ENCODE measurements at places on chromosomes 11 and 22.
A peak's percentile ranks its signal among the peaks of the same experiment; 100 is the strongest.

- DNase-seq: no peak
Observed at GRCh38 chr22:30728826-30729225, 34.2 kb downstream of the OSBP2 start.

DNA sequence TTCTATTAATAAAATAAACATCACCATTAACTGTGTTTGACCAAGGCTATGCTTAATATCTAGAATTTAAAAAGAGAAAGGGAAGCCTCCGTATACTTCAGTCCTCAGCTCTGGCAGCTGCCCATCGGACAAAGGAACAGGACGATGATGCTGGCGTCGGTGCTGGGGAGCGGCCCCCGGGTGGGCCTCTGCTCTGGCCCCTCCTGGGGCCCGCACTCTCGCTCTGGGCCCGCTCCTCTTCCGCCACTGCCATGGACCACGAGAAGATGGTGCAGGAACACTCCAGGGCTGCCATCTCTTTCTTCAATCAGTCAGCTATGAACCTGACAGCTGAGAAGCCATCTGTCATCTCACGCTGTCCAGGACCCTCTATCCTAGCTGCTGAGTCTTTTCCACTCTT lies 25.3 kb downstream of the PDHX start:
- DNase-seq: no peak

- peak; percentile 34 for DNase-seq
Observed at GRCh38 chr11:84558085-84558905, 1068.8 kb downstream of the DLG2 start.

DNA sequence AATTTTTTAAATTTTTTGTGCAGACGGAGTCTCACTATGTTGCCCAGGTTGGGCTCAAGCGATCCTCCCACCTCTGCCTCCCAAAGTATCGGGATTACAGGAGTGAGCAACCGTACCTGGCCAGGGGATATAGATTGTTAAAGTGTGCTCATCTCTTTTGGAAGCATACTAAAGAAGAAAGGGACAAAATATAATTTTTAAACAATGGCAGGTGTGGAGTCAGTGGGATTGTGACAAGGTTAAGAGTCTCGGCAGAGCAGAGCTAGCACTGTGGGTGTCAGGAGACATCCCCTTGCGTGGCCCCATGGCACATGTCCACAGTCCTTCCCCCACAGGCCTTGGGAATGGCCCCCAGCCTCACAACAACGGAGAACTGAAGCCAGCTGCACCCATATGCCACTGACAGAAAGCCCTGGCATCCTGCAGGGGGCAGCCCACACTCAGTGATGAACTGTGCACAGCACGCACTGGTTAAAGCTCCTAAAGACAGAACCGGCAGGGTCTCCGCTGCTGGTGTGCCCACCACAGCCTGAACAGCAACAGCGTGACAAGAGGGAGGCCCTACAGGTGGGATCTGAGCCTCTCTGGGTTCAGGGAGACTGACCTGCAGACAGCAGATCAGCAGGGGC lies 29.9 kb downstream of the SERPIND1 start:
- peak; percentile 36 for DNase-seq

DNA sequence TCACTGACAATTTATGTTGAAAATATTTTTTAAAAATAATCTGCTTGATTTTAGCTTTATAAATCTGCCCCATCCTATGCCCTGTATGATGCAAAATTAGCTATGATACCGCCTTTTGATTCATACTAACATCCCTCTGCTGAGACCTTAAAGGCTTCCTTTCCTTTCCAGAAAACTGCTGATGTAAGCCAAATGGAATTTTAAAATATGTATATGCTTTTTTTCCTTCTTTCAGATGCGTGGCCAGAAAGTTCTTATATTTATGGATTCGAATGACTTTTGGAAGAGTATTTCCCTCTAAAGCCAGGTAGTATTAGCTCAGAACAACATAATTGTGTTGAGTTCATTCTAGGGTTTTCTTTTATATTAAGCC lies 34.5 kb downstream of the SFI1 start:
- no peak for DNase-seq

DNA sequence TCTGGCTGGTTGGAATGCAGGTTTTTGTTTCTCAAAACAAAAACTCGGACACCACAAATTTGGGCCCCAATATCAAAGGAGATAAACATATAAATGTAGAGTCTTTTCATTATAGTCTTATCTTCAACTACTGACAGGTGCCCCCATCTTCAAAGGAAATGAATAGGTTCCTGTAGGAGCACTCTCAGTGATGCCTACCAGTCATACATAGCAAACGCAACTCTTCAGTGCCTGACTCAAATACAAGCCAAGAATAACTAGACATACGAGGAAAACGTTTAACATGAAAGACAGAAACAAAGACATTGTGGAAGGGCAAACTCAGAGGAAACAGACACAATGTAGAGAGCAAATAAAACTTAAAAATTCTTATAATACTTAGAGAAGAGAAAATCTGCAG lies 13.9 kb downstream of the KDM4D start:
- DNase-seq: no peak

GRCh38 chr11:110430267-110431050 lies 711 bp downstream of the FDX1 start:
- no peak for DNase-seq

DNA sequence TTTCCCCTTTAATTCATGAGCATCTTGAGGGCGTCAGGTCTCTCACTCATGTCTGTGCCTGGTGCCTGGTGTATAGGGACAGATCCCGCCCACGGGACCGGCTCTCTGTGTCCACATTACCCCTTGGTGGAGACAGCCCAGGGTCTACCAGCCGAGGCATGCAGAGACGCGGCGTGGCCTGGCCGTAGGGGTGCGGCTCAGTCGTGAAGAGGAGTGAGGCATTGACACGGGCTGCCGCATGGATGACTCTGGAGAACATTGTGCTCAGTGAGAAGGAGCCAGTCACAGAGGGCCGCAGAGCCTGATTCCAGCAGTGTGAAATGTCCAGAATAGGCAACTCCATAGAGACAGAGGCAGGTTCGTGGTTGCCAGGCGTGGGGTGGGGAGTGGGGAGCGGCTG lies 209.8 kb downstream of the TBC1D22A start:
- no peak for DNase-seq

DNA sequence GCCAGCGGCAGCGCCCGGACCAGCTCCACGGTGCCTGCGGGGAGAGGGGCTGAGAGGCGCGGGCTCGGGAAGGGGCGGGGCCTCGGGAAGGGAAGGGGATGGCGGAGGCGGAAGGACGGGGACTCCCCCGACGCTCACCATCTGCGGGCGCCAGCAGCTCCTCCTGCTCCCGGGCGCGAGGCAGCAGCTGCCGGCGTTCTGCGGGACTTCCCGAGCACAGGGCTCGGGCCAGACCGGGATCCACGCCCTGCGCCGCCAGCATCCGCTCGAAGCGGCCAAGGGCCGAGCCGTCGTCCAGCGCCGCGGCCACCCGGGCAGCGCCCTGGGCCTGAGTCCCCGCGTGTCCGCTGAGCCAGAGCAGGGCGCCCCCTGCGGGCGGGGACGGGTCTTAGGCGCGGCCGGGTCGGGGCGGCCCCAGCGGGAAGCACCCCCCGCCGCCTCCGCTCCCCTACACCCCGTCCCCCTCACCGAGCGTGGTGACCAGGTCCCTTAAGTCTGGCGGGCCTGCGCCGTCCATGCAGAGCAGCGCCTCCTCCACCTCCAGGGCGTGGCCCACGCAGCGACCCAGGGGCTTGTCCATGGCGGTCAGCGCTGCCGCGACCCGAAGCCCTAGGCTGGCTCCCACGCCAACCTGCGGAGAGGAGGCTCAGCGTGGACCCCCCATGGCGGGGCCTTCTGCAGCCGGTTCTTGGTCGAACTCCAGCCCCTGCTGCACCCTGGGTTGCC lies 873 bp upstream of the SCO2 start:
- DNase-seq: peak; percentile 44

- no peak for DNase-seq
Observed at GRCh38 chr11:45817191-45817590, 12.2 kb downstream of the SLC35C1 start.

- DNase-seq: no peak
Observed at GRCh38 chr22:32311551-32312071, 46.1 kb upstream of the RFPL3 start.

DNA sequence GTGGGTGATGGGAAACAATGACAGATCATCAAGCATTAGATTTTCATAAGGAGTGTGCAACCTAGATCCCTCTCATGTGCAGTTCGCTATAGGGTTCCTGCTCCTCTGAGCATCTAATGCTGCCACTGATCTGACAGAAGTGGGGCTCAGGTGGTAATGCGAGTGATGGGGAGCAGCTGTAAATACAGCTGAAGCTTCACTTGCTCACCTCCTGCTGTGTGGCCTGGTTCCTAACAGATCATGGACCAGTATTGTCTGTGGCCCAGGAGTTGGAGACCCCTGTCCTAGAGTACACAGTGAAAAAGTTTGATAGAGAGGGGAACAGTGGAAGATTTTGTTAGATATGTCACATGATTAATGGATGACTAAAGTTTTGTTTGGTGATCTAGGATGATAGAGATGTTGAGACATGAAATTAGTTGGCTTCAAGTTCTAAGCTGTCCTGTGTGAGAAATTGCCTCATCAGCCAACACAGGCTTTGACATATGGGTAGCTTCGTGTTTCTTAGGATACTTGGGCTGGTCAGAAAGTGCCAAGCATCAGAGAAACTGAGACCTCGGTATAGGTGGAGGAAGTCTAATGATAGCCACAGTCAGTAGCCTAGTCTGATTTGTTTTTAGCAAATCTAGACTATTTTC lies 47.4 kb downstream of the ARHGEF12 start:
- no peak for DNase-seq

DNA sequence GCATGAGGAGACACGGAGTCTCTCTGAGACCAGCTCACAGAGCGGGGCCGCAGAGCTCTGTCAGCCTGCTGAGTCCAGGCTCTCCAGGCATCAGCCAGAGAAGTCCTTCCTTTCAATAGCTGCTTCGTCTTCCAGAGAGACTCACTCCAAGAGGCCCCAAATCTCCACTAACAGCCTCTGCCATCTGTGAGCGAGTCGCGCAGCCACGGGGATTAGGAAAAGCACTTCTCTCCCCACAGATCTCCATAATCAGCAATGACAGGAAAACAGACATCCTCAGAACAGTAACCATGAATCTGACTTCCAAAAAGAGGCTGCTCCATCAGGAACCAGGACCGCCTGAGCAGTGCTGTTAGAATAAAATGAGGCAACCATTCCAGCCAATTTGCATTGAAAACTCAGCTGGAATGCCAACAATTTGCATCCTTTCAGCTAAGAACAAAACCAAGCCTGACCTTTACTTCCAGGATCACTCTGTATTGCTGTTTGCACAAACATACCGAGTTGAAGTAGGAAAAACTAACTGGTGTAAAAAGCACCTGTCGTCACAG lies 65.4 kb downstream of the SMCO4 start:
- DNase-seq: no peak

DNA sequence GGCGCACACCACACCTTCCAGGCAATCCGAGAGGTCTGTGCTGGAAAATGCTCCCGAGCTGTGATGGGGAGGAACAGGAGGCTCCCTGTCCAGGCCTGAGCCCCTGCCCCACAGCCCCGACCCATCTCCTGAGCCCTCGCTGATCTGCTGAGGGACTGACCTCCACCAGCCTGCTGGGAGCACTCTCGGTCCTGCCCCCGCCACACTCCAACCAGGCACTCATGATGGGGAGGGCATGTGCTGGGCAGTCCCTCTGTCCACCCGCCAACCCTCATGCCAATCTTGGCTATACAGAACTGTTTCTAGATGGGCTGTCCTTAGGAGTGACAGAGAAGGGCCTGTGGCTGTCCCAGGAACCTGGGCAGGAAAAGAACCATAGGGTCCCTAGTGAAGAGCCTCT lies 70.8 kb downstream of the TRMU start:
- DNase-seq: no peak
